ENCODE measurements at places on chromosomes 11 and 22.

GRCh38 chr22:20881231-20881630 lies 22.4 kb downstream of the SNAP29 start:
- no peak for DNase-seq

DNA sequence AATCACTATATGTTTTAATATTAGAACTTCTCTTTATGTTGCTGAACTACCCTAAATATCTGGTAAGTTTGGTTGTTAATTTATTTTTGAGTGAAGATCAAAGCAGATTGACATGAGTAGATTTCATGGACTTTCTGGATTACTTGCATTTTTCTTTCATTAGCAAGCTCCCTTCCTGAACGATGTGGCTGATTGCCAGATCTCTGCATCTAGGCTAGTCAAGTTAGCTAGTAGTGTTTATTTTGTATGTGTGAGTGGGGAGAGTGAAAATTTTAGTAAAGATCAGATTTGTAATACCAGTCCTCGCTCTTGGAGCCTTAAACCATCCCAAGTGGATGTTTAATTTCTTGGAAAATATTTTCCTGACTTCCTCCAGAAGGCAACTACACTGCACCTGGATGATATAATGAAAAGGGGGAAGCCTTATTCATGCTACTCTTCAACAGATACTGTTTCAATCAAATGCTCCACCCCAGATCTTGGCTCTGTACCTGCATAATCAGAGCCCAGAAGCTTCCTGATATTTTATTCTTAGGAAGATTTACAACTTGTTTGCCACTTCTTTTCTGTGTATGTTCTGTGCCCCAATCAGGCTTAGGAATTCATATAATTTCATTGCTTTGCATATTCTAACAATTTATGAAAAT lies 143.2 kb upstream of the GRIA4 start:
- no peak for DNase-seq

- DNase-seq: no peak
These were observed 322.4 kb downstream of the TTC28 start for GRCh38 chr22:28357193-28357592.

DNA sequence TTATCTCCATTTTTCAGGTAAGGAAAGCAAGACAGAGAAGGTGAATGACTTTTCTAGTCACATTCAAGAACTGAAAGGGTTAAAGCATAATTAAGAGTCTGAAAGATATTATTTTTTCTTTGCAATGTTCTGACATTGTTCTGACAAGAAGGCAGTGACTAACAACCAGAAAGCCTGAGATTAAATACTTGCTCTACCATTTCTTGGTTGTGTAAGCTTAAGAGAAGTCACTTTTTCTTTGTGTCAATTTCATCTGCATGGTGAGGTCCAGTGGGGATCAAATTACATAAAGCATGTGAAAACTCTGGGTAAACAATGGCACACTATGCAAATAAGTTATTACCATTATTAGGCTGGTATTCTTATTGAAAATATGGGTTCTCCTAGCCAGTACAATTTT lies 73.7 kb downstream of the PHF21A start:
- no peak for DNase-seq

DNA sequence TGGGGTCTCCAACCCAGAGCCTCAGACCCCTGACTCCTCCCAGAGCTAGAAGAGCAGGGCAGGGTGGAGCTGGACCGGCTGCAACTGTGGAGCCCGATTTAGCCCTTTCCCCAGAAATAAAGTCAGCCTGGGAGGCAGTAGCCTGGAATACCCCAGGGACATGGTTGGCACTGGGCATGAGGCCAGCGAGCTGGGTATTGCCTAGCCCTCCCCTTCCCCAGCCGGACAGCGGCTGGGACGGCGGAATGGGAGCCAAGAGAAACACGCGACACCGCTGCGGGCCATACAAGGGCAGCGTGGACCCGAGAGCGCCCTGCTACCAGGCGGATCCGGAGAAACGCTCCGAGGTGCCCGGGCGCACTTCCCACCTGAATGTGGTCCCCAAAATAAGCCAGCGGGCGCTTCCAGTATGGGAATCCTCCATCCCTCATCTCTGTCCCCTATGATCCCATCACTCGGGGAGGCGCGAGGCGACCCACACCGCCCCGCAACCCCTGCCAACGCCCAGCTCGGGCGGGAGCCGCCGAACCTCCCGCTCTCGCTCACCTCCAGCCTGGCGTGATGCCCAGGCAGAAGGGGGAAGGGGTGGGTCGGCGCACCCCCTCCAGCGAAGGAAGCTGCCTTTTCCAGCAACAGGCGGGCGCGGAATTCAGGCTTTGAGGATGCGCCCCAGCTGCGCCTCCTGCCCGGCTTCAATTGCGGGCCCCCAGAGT lies 758 bp downstream of the MCAM start:
- peak; percentile 66 for DNase-seq

- no peak for DNase-seq
These were observed 23.8 kb downstream of the DDI1 start for GRCh38 chr11:104060004-104060794.

DNA sequence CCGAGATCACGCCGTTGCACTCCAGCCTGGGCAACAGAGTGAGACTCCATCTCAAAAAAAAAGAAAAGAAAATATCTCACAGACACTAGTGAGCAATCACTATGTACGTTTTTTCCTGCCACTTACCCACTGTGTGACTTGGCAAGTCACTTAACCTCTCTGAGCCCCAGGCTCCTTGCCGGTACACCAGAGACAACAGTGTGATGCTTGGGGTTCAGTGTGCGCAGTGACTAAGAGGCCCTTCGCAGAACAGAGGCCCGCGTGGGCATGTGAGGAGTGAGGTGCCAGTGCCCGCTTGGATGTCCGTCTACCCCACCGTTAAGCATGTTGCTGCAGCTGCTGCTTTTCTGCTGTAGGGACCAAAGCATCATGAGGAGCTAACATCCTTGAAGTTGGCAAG lies 6.7 kb downstream of the OAF start:
- no peak for DNase-seq

DNA sequence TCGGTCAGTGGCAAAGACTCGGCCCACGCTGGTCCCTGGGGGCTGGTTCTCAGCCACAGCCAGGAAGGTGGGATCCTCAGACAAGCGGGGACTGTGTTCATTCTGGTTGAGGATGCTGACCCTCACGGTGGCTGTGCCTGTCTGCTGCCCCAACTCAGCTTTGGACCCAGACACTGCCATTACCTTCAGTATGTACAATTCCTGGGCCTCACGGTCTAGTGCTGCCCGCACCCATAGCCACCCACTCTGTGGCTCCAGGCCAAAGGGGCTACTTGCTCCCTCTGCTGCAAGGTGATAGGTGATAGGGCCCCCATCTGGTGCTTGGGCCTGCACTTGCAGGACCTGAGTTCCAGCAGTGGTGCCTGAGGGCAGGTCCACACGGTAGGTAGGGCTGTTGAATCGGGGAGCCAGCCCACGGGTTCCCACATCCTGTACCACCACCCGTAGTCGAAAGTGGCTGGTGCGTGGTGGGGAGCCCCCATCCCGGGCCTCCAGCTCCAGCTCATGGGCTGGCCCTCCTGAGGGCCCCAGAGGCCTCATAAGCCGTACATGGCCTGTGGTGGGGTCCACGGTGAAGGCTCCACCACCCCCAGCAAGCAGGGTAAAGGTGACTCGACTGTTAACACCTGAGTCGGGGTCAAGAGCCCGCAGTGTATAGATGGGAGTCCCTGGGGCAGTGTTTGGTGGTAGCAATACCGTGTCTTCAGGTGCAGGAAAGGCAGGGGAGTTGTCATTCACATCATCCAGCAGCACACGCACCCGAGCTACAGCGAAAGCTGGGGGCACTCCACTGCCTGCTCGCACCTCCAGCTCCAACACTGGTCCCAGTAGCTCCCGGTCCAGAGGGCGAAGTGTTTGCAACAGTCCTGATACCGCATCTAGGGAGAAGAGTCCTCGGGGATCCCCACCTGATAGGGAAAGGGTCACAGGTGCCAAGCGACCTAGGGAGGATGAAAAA lies 13.2 kb upstream of the TPP1 start:
- DNase-seq: no peak
